ENCODE measurements at places on chromosomes 5 and 9.
A peak's percentile ranks its signal among the peaks of the same experiment; 100 is the strongest.

GRCh38 chr9:72856972-72857623 lies 95.8 kb downstream of the ALDH1A1 start:
- peak; percentile 36 for DNase-seq

DNA sequence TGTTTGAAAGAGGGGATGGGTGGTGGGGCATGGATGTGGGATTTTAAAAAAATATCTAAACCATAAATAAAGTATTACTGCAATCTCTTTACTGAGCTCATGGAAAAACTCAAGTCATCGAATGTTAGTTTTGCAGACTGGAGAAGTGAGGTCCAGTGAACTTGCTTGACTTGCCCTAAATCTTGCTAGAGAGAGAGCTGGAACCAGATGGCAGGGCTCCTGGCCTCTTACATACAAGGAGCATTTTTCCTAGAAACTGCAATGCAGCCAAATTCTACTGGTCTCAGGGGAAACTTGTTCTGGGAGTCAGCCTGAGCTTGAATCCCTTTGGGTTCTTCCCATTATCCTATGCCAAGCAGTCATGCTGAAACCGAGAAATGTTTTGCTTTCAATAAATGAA lies 2.9 kb upstream of the TGFBI start:
- DNase-seq = no peak

DNA sequence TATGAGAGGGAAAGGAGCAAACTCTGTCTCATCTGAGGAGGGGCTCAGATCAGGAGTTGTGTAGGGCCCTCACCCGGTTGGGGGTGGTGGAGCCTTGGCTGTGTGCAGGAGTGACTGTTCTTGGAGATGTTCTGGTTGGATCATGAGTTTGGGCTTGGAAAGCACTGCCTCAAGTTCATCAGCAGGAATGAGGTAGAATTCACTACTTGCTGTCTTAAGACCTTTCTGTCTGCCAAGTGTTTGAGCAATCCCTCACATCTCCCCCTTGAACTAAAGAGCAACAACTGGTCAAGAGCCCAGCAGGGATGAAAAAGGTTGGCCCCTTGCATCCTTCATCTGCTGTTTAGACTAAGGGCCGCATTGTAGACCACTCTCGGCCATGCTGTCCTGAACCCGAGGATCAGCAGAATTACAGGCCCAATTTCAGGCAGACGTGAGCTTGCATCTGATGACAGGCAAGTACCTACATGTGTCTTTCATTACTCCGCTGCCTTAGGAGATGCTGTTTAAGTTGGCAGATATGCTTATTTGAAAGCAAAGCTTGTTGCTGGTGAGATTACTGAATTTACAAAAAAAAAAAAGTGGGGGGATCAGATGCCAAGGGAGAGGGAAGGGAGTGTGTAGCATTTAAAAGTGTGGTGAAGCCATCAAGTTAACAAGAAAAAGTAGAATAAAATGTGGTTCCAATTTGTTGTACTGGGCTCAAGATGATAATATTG lies 36.4 kb downstream of the PIK3R1 start:
- no peak for DNase-seq

DNA sequence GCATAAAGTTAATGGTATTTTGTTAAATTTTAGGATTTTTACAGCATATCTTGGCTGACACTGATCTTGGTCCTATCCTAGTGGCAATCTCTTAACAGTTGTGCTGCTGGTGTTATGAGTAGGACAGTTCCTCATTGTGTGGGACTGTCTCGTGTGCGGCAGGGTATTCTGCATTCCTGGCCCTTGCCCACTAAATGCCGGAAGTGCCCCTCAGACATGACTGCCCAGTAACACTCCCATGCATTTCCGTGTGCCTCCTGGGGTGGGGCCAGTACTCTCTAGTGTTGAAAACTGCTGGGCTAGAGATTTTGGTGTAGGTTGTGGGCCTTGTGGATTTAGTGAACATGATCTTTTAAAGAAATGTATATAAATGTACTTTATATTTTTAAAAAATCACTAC lies 227.1 kb upstream of the DMRT1 start:
- no peak for DNase-seq

GRCh38 chr9:31415164-31415563 lies 969.3 kb upstream of the ACO1 start:
- no peak for DNase-seq

DNA sequence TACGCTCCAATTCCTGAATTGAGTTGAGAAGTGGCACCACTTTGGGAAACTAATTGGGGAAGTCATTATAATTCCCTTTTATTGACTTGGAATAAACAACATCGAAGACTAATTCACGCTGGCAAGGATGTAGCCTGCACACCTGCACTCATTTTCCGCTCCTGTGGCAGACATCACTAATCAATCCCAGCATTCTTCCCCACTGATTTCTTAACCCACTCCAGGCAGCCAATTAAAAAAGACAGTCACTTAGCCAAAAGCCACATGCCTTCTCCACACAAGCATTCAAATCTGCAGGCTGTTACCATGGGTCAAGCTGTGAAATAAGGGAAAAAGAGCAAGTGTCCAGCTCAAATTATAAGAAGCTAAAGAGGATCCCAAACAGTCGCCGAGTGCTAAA lies 68.2 kb upstream of the HRH2 start:
- no peak for DNase-seq

DNA sequence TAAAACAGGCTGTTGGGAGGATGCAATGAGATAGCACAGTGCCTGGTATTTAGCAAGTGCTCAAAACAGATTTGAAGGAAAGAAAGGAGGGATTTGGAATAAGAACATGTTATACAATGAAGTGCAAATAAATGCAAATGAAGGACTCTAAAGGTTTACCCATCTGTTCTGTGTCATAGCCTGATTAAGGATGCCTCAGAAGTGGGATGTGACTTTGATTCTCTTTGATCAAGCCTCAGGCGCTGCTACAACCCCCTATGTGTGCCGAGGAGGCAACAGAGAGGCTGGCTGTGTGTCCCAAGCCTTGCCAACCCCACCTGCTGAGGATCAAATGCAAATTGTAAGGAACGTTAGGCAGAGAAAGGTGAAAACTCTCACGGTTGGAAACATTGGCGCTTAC lies 27.2 kb downstream of the GGTA1 start:
- no peak for DNase-seq

DNA sequence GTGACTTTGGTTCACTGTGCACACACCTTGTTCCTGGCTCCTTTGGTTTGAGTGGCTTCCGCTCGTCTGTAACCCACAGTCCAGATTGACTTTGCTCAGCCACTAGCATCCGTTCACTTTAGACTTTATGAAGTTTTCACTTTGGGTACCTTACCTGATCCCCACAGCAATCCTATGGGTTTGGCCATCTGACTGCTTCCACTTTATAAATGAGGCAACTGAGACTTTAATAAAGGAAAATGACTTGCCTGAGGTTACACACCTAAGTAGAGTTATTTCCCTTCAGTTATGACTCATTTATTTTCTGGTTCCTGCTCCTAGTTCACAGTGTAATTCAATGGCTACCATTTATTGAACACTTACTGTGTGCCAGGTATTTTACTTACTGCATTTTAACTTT lies 94.2 kb upstream of the SAP30L start:
- DNase-seq = peak; percentile 35

- DNase-seq = no peak
These were observed 332.9 kb downstream of the RASEF start for GRCh38 chr9:82729991-82730589.

DNA sequence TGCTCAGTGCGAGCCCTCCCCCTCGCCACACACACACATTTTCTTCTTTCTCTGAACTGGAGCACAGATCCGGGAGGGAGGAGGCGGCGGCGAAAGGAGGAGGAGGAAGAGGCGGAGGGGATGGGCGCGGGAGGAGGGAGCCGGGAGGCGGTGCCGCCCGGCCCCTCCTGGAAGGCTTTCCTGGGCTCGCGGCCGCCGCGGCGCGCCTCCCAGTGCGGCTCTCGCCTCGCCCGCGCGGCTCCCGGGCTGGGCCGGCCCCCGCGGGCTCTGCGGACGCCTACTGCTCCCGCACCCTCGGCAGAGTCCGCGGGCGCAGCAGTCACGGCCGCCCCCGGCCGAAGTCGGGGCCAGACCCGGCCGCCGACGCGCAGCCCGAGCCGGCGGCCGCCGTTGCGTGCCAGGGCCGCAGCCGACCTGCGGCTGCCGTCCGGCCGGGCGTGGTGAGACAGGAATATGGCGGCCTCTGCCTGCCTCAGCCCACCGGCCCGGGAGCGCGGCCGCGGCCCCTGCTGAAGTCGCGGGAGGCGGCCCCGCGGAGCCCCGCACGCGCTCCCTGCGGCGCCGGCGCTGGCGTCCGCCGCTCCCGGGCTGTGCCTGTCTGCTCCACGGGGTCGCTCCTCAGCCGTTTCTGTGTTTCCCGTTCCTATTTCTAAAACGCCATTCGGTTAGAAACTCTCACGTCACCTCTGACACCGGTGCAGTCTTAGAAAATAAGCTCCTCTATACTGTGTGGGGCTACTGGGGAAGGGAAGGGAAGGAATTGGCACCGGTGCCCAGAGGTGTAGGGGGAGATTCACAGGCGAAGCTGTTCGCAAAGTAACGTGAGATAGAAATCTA lies 500 bp upstream of the GNAQ start:
- peak; percentile 90 for DNase-seq

DNA sequence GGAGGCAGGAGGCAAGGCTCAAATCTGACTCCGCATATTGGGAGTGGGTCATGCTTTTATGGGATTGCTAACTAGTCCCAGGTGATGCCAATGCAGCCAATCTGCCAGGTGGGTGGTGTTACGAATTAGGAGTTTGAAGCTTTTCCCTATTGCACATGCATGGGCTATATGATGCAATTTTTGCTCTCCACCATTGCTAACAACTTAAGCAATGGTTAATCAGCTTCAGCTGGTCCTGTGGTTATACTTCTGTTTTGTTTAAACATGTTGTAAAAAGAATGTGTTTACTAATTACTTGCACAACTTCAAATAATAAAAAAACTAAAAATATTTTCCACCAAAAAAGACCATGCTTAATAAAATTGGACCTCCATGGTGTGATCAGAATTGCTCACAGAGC lies 55.7 kb downstream of the SHC3 start:
- DNase-seq = no peak

DNA sequence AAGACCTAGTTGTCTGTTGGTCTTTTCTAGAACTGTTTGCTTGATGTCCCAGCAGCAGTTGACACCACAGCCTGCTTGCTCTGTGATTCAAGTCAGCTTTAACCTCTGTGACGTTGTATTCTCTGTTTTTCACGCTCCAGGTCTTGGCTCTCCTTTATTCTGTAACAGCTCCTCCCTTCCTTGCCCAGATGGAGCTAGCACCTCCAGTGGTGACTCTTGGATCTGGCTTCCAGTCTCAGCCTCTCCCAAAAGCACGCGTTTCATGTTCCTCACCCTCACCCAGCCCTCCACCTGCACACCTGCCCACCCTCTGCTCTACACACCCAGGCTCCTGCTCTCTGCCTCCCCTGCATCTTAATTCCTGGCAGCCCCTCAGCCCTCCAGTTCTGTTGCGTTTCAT lies 50.6 kb downstream of the DMRT1 start:
- DNase-seq = no peak

- DNase-seq = no peak
These were observed 68.3 kb downstream of the ALDH1A1 start for GRCh38 chr9:72884508-72884907.

DNA sequence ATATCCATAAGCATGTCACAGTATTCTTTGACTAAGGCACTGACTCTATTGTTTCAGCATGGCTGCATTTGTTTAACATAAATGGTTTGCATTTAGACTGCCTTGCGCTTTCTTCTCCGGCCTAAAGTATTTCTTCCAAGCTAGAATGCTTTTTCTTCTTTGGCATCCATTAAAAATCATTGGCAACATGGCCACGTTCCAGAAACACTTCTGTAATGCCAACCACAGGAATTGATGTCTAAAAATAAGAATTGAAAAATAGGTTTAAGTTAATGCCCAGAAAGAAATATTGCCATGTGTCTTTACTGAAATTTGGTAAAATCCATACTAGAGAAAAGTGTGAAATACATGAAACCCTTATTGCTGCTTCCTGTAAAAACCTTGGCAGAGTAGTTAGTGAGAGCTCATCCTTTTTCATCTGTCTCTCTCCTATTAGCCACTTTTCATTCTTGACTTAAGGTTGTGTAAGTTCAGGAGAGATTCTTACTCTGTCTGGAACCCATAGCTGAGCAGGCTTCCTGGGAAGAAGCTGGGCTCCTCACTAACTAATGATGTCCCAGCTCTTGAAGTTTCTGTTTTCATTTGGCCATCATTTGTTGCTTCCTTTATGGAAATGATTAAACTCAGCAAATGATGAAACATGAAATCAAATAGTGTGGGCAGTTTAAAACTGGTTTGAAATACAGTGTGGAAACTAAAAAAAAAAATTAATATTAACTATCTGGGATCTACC lies 58.2 kb upstream of the RPS23 start:
- DNase-seq = no peak

- no peak for DNase-seq
These were observed 8.2 kb upstream of the ECM2 start for GRCh38 chr9:92543972-92544371.

GRCh38 chr9:95007226-95007869 lies 280.8 kb downstream of the AOPEP start:
- DNase-seq = no peak

DNA sequence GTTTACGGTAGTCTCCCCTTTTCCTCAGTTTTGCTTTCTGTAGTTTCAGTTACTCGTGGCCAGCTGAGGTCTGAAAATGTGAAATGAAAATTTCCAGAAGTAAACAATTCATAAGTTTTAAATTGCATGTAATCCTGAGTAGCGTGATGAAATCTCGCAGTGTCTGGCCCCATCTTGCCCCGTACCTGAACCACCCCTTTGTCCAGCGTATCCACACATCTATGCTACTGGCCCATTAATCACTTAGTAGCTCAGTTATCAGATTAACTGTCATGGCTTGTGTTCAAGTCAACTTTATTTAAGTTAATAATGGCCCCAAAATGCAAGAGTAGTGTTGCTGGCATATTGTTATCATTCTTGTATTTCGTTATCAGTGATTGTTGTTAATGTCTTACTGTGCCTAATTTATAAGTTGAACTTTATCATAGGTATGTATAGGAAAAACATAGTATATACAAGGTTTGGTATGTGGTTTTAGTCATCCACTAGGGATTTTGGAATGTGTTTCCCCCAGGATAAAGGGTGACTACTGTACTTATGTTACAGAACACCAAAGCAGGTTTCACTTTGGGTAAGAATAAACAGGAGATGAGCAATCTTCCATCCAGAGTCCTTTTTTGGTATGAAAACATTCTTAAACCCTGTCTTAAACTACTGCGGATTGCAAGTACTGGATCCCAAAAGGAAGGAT lies 118.4 kb upstream of the KCNN2 start:
- DNase-seq = no peak

DNA sequence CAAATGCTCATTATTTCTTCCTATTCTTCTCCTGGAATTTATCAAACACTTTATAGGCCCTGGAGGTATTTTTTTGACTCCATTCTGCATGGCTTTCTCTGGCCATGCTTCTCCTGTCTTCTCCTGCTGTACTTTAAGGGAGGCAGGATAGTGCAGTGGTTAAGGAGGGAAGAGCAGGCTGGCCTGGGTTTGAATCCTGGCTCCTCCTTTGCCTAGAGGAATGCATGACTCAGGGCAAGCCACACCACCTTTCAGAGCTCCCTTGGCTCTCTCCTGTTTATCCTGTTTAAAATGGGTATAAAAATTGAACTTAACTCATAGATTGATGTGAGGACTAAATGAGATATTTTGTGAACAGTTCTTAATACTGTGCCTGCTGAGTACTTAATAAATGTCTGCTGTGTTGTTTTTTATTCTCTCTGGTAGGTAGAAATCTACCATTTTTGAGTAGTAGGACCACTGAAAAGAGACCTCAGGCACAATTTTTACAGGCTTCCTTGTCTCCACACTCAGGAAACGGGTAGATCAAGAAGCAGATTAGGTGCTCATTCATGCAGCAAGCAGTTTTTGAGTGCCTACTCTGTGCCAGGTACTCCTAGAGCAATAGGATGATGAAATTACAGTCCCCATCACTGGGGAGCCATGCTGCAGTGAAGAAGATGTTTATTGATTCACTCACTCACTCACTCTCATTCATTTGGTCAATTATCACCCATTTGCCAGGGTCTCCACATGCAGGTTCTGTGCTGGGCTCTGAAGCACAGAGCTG lies 32.7 kb upstream of the ARAP3 start:
- DNase-seq = no peak
